ENCODE measurements at places on chromosomes 5 and 9.

- ATAC-seq: peak; percentile 89
These were observed 405.1 kb upstream of the KLF4 start for GRCh38 chr9:107894572-107895261.

DNA sequence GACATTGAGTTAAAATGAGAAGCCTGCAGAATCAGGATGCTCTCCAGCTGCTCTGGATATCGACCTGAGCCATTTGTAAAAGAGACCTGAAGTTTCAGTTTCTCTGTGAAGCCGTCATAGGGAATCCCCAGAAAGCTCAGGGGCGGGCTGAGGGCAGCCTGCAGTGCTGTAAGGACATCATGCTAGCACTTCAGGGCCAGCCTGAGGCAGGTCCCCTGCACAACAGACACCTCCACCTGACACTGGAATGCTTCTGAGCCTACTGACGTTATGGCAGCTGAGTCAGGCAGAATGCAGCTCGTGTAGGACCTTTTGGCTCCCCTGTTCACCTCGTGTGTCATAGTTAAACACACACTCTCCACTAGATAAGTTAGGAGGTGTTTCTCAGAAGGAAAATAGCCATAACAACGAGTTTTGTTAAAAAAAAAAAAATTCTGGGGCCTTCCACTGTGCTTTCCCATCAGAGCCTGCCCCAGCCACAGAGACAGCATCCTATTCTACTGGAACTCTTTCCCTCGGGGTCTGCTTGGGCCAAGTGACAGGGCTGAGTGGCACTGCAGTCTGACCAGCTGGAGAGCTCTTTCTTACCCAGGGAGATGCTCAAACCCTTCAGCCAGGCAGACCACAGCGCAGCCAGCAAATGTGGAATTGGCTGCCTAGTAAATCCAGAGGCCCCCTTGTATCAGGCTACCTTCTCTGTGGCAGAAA is 354.9 kb downstream of the DIRAS2 start:
- no peak for ATAC-seq

DNA sequence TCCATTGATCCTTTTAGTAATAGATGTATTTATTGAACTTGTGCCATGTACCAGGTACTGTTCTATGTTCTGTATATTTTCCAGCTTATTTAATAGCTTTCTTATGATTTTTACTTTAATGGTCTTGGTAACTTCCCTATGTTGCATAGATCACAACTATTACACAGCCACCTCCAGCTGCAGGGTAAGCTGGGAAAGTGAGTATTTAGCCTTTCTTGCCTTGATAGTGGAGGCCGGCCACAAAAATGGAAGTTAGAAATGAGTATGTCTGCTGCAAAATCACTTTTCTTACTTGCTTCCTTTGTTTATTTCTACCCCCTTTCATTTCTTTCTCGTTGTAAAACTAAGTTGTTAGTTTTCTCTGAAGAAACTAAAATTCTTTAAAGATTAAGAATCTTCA is 43.1 kb upstream of the ANKDD1B start:
- ATAC-seq: no peak

- ATAC-seq: no peak
These were observed 101.2 kb downstream of the MSX2 start for GRCh38 chr5:174825587-174825986.
